G401 (cell line): ENCODE measurements at places on chromosomes 5 and 9.

- DNase-seq: no peak
Observed at GRCh38 chr9:64066736-64067368, 1218.2 kb downstream of the FOXD4L5 start.

GRCh38 chr5:138874241-138874640 is 894 bp downstream of the LRRTM2 start:
- peak; percentile 81 for DNase-seq

DNA sequence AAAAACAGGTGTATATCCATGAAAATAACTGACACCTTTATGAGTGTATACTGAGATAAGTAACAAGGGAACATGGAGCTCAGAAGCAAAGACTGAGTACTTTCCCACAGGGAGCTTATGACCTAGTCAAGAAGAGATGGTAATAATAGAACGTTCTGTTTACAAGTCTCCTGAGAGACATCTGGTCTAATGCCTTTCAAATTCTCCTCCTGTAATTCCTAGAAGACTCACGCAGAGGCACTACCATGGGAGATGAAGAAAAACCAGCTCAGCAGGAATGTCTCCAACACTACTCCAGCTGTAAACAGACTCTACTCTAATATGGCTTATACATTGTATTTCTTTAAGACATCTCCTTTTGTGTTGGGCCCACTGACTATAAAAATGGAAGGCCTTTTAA is 503.6 kb upstream of the TUSC1 start:
- no peak for DNase-seq

GRCh38 chr9:22446589-22446949 is at the start of gene DMRTA1:
TSS of gene DMRTA1 (plus strand) at chr9:22446824. CDS start at chr9:22447066, 242 bp downstream.
- DNase-seq: peak; percentile 14

- DNase-seq: no peak
Observed at GRCh38 chr5:173234129-173234790, 746 bp downstream of the NKX2-5 start.

GRCh38 chr5:96080557-96080956 is 118.9 kb upstream of the ELL2 start:
- DNase-seq: no peak

DNA sequence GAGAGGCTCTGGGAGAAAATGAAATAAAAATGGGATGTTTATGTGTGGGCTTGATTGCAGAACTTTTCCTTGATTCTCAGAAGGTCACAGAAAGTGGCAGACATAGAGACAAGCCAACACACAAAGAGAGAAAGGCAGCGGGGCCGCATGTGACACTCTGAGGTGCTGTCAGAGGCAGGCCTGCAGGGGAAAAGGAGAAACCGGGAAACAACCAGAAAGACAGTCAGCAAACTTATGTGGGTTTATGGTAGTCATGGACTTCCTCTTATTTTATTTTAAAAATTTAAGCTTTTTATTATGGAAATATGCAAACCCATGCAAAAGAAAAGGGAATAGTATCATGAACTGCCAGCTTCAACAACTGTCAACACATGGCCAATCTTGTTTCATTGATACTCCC is 16.3 kb upstream of the IGFBPL1 start:
- no peak for DNase-seq

DNA sequence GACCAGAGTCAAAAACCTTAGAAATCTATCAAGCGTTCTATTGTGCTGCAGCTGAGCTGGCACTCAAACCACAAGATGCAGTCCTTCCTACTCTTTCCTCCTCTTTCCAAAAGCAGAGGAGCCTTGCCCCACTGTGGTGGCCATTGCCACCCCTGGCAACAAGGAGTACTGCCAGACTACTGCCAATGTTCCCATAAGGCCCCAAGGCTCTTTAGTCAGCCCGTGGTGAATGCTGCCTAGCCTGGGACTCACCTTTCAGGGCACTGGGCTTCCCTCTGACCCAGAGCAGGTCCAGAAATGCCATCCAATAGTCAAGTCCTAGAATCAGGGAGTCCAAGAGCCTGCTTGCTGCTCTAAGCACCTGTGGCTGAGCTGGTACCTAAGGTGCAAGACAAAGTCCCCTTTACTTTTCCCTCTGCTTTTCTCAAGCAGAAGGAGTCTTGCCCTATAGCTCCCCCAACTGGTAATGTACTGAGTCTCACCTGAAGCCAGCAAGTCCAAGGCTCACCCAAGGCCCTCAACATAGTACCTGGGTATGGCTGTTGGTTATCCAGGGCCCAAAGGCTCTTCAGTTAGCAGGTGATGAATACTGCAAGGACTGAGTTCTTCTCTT is 219.4 kb downstream of the ATPSCKMT start:
- no peak for DNase-seq

GRCh38 chr9:77063645-77064285 is 44.3 kb downstream of the FOXB2 start:
- DNase-seq: no peak

GRCh38 chr9:85742597-85742936 is 813 bp upstream of the AGTPBP1 start:
- no peak for DNase-seq

GRCh38 chr5:41735213-41735612 is 135.0 kb downstream of the OXCT1 start:
- no peak for DNase-seq

DNA sequence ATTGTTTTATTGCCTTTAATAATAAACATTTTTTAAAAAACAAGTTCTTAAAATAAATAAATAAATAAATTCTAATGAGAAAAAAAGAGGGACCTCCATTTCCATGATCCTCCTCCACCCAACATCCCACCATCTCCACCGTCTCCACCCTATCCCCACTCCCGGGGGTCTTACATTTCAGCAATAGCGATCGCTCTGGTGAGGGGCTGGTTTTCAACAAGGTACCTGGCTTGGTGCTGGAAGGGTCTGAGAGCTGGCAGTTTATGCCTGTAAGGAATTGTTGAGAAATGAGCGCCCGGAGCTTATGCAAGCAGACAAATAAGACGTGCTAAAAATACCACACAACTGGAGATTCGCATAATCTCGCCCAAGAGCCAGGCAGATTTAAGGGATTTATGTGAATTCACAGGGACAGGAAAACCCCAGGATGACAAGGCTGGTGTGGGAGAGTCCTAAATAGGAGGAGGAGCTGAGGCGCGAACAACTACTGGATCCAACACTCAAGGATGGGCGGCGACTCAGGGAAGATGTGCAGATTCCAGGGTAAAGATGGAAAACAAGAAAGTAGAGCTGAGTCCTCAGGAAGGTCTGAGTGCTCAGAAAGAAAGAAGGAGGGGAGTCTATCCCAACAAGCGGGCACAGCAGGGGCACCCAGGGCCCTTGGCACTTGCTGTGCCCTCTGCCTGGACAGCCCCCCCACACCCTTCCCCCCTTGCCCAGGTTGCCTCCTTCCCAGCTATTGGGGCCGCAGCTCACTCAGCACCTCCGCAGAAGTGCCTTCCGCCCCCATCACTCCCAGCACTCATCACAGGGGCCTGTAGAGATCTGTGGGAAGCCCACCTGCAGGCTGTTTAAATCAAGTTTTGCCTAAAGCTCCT is 27.0 kb downstream of the TRIM14 start:
- no peak for DNase-seq

- DNase-seq: no peak
Observed at GRCh38 chr5:2588850-2589501, 162.5 kb downstream of the IRX2 start.

GRCh38 chr9:28445211-28445610 is 871.9 kb upstream of the C9orf72 start:
- no peak for DNase-seq

DNA sequence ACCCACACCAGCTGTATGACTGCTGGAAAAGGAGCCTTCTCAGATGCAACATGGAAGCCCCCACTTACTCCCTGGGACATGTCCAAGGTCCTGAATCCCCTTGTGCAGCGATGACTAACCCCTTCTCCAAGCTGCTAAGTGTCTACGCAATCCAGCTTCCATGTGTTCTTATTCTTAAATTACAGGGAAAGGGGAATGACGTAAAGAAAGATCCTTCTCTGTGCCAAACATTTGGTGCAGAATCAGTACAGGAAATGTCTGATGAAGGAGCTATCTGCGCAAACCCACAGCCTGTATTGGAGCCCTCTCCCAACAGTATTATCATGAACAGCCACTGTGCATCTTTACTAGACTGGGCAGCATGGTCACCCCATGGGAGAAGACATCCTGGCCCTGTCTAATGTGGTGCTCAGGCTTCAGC is 183.2 kb downstream of the FRMD3 start:
- DNase-seq: no peak
